ENCODE measurements at places on chromosomes 11 and 22.
A peak's percentile ranks its signal among the peaks of the same experiment; 100 is the strongest.

- DNase-seq: no peak
Measured at GRCh38 chr11:8070417-8071115, 10.4 kb upstream of the TUB start.

GRCh38 chr11:103668859-103669258 lies 367.6 kb upstream of the DDI1 start:
- DNase-seq: no peak

DNA sequence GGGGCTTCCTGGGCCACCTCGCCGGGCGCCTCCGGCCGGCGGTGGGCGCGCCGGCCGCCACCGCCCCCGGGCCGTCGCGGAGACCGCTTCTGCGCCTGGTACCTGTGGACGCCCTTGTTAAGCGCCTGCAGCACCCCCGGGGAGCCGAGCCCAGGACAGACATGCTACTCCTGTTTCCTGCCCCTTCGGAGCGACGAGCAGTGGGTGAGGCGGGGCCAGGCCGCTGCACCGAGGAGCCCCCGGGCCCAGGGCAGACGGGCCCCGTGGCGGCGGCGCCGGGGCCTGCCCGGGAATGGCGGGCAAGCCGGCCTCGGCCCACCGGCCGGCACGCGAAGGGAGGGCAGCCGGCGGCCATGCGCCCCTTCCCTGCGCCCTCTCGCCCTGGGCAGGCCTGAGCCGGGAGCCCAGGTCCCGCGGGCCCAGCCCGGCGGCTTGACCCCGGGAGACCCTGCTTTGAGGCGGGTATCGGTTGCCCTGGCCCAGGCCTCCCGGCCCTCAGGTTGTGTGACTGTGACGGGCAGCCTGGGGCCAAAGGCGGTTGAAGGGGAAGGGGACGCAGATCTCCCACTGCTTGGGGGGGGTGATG lies 789 bp upstream of the KDM2A start:
- peak; percentile 55 for DNase-seq

DNA sequence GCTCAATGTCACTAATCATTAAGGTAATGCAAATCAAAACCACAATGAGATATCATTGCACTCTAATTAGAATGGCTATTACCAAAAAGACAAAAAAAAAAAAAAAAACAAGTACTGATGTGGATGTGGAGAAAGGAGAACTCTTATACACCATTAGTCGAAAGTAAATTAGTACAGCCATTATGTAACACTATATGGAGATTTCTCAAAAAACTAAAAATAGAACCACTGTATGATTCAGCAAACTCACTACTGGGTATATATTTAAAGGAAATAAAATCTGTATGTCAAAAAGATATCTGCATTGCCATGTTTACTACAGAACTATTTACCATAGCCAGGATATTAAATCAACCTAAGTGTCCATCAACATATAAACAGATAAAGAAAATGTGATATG lies 265.4 kb upstream of the ARHGAP20 start:
- DNase-seq: no peak

- DNase-seq: peak; percentile 70
Measured at GRCh38 chr11:69249311-69250185, 44.4 kb upstream of the MYEOV start.

DNA sequence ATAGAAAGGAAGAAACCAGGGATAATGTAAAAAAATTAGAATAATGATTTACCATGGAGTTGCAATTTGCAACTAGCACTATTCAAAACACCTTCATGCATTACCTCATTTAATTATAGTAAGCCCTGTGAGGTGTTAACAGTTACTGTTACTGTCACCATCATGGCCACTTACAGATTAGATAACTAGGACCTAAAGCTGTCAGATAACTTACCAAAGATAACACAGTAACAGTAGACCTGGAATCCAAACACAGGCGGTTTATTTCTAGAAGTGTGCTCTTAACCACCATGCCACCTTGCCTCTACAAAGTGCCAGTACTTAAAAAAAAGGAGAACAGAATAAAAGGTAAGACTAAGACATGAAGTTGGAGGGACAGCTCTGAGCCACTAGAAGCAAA lies 11.1 kb upstream of the LARGE1 start:
- no peak for DNase-seq

DNA sequence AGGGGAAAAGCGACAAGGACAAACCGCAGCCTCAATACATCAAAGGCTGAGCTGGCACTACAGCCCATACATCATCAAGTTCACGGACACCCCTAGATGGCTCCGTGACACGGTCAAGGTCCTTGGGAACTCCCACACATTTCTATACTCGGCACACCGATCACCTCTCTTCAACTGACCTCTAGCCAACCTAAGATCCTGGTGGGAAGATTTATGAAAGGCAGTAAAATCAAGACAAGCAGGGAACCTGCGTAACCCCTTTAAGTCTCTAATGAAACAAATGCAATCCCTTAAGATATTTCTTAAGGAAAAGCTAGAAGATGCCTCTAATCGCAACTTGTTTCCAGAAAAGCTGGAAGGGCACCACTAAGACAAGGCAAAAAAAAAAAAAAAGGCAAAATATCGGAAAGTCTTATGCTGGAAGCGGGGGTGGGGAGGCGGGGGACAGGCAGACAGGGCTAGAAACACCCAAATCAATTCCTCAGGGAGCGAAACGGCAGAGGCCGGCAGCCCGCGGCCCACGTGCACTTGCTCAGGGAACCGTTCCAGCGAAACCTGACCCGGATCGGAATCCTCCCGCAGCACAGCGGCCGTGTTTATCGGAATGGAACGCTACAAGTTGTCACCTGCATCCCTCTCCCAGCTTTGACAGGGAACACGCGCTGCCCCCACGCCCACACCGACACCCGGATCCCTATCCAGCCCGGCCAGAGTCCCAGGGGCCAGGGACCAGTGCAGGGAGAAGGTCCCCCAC lies 1.4 kb downstream of the ARHGAP20 start:
- peak; percentile 18 for DNase-seq

DNA sequence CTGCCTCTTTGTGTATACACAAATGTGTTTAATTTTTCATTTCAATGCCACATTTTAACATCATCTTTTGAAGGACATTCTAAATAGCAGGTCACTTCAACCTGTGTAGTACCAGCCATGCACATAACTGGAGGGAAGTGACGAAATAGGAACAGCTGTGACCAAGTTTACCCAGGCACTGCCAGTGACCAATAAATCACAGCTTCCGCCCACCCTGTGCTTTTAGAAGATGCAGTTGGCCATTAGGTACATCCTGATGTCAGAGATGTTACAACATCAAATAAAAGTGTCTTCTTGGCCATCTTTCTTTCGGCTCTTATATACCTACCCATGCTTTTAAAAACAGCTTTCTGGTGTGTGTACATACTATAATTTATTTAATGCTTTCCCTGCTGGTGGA lies 7.8 kb downstream of the LDLRAD3 start:
- DNase-seq: no peak

DNA sequence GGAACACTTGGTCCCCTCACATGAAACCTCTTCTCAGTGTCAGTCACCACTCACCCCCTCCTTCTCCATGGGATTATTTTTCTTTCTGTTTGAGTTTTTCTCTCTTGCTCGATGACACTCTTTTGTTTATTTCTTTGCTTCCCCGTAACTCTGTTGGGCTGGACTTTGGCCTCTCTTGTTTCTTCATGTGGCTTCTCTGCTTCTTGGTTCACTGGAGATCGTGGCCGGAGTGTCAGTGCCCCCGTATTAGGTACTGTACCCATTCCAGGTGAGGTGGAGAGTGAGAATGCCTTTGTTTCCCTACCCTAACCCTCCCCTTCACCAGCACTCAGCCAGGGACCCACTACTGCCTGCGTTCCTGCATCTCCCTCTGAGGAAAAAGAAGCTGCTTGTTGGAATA lies 32.5 kb downstream of the CYB5R2 start:
- DNase-seq: no peak

DNA sequence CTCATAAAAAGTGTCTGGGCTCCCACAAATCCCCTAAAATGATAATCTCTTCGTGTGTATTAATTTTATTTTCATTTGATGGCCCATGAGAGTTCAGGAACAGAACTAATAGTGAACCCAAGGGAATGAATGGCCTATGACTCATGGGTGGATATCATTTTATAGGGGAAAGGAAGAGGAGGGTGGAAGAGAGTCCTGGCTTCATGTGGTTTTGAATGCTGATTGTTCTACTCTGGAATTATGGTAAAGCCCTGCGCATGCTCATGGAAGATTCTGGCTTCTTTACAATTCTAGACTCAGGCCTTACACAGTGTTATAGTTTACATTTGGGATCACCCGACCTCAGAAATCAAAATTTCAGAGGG lies 35.2 kb downstream of the MAML2 start:
- DNase-seq: no peak

DNA sequence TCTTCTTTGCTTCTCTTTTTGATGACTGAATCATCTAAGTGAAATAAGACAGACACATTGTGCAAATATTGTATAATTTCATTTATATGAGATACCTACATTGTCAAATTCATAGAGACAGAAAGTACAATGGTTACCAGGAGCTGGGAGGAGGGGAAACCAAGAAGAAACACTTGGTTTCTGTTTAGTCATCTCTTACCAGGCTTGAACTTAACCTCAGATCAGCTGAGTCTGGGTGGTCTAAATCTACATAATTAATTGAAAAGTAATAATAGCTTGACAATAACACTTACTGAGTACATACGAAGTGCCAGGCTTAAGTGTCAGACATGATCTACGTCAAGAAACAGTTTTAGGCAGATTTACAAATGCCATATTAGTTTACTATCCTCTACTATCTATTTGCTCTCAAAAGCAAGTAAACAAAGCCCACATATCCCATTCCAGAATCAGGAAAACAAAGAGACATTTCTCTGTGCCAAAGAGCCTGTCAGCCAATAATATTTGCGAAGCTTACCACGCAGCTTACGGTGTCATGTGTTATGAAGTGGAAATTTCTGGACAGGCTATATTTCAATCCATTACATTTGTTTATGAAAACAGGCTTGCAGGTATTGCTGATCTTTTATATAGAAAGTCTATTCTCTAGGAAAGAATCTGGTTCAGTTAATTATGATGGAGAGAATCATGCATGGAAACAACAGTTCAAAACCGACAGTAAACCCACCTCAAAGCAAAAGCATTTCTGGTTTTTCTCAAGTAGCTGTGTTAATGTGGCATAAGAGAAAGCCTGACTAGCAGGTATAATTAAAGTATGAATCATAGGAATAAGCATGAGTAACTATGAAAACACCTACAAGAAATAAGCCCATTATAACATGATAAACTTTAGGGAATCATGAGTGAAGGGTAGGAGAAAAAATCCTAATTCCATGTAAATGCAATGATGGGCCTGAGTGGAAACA lies 2.7 kb upstream of the ARHGAP42 start:
- DNase-seq: no peak

DNA sequence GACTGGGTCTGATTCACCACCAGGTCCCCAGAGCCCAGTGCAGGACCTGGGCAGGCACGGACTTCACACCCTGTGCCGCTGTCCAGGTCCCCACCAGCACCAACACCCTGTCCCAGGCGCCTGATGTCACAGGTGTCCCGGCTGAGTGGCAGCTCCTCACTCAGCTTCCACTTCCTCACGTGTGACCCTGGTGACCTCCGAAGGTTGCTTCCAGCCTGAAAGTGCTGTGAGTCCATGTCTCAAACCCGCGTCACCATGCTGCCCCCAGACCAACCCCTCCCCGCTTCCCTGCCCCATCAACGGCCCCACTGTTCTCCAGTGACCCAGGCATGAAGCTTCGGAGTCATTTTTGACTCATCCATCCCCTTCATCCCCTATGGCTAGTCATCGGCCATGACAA lies 25.7 kb upstream of the PICK1 start:
- no peak for DNase-seq

DNA sequence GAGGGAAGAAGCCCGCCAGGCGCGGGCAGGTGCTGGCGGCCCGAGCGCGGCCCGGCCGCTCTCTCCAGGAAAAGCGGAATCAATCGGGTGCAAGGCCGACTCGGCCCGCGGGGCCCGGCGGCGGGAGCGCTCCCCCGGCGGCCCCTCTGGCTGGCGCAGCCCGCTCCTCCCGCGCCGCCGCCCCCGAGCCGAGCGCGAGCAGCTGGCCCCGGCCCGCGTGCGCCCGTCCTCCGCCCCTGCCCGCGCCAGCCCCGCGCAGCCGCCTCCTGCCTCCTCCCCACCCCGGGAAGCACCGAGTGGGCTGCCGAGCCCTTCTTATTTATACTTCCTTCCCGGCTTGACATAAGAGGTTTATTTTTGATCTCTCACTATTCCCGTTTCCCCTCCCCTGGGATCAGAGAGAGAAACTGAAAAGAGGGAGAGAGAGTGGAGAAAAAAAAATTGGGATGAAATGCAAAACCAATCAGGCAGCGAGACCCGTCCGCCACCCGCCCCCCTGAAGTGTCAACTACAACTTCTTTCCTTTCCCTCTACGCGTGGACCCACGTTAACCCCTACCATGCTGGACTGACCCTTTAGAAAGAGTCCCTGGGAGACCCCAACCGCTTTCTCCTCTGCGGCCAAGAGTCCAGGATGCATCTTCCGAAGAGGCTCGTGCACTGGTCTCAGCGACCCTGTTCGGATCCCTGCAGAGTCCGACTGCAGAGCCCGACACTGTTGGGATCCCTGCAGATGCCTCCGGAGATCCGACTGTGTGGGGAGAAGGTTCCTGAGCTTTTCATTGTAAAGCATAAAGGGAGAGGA lies at the start of gene ADAMTS8:
TSS of gene ADAMTS8 (minus strand) at position 294 of the 804 bp plus-strand sequence. CDS start 323 bp downstream, outside the sequence.
- no peak for DNase-seq

DNA sequence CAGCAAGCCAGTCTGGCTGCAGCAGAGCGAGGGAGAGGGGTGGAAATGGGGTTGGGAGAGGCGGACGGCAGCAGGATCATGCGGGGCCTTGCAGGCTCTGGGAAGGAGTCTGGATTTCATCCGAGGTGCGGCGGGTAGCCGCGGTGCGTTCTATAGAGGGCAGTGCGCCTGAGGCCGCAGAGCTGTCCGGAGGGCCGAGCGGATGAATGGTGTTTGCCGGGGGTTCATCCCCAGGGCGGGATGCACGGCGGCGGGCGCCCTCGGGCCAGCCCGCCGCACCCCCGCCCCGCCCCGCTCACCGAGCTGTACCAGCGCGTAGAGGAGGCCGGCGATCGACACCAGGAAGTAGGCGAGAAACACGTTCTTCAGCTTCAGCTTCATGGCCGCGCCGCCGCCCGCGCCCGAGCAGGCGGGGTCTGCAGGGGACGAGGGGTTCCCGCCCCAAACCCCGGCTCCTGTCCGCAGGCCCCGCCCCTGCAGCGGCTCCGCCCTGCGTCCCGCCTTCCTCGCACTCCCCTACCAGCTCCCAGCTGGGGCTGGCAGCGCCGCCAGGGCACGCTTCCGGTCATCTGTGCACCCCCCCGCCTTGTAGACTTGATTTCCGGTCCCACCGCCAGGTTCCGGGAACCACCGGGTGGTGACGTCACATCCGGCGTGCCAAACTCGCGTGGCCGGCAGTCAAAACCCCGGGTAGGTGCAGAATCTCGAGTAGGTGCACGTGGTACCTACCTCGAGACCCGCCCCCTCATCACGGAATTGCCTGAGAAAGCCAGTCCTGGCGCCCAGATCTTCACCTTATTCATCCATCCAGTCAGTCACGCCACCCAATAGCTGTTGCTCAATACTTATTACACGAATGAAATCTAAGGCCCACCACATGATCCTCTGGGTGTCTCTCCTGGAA lies at the start of gene B3GAT3:
TSS of gene B3GAT3 (minus strand) at position 420 of the 904 bp plus-strand sequence. CDS start at position 381, 39 bp downstream.
- DNase-seq: peak; percentile 99

- DNase-seq: no peak
Measured at GRCh38 chr11:12669930-12670329, 4.3 kb upstream of the TEAD1 start.
